D341Med (cell line): ENCODE measurements at places on chromosomes 12 and 14.

DNA sequence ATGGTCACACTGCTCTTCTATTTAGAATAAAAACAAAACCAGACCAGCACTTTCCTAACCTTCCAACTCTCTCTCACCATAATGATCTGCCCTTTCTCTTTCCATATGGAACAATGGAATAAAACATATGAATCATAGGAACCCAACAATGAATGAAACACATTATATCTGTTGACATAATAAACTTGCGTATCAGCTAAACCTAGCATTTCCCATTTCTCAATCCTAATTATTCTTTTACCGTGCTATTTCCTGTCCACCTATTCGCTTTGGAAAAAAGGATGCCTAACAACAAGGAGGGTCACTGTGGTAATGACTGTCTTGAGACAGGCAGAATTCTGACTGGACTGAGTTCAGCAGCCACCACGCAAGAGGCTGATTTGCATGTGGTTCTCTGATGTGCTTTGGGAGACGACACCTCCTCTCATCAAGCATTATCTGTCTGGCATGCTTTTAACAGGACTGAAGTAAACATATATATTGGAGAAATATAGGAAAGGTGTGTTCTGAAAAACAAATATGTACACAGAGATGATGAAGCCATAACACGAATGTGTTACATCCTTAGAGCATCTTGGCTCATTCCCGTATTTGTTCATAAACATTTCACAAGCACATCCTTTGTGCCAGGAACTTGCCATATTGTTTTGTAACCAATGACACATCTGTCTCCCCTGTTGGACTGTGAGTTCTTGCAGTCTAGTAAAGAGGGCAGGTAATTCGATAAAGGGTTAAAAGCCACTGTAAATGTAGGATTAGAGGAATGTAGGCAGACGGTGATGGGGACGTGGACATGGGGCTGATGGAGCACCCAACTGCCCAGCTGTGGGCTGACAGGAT, 87.7 kb downstream of the PTPRB start:
- no peak for DNase-seq

- DNase-seq, result no peak
Measured at GRCh38 chr14:24861083-24861630, 188.8 kb downstream of the STXBP6 start.

GRCh38 chr12:46664761-46665287, 161.0 kb downstream of the SLC38A4 start:
- DNase-seq, result no peak

GRCh38 chr12:124876171-124876570, 12.5 kb upstream of the SCARB1 start:
- no peak for DNase-seq

- DNase-seq, result peak; percentile 63
Measured at GRCh38 chr12:32201976-32202375, 95.3 kb downstream of the BICD1 start.

DNA sequence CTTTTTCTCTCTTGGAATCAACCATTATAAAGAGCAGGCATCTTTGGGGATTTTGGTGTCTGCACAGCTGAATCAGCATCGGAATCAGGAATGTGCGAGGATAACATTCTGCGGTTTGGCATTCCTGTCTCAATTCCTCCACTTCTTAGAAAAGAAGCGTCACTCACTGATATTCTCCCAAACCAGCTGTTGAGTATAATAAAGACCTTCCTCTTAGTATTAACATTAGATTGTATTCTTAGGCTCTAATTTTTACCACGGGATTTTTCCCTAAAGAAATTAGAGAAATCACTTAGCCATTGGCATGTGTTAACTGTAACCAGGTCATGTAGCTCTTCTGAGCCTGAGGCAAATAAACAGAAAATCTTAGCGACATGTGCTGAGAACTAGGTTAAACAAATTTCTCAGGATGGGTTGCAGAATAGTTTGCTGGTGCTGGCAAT, 128.7 kb downstream of the TMX1 start:
- DNase-seq, result no peak

GRCh38 chr14:20631880-20632389, 9.6 kb downstream of the OR6S1 start:
- DNase-seq, result peak; percentile 44

GRCh38 chr14:102571478-102572042, 20.9 kb upstream of the RCOR1 start:
- no peak for DNase-seq

- DNase-seq, result no peak
Measured at GRCh38 chr12:84506282-84506681, 406.3 kb downstream of the SLC6A15 start.

- no peak for DNase-seq
Measured at GRCh38 chr14:68704736-68705720, 87.8 kb downstream of the ZFP36L1 start.

GRCh38 chr12:101969-102878, 35.7 kb downstream of the IQSEC3 start:
- DNase-seq, result no peak

GRCh38 chr12:119011231-119011630, 29.9 kb downstream of the SRRM4 start:
- DNase-seq, result no peak

DNA sequence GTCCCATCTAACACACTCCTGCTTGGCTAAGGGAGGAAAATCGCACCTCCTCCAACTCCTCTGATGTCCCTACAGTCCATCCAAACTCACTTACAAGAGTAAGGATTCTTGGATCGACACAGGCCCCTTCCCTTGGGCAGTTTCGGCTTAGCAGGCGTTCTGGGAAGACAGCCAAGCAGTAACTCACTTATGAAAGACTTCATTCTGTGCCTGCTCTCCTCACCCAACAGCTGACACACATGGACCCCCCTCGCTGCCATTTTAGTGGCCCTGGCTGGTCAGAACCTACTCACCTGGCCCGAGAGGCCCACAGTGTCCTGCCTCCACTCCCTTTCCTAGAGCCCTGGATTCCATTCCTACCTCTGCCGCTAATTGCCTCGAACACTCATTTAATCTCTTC, 52.3 kb upstream of the BCL2L14 start:
- DNase-seq, result no peak

DNA sequence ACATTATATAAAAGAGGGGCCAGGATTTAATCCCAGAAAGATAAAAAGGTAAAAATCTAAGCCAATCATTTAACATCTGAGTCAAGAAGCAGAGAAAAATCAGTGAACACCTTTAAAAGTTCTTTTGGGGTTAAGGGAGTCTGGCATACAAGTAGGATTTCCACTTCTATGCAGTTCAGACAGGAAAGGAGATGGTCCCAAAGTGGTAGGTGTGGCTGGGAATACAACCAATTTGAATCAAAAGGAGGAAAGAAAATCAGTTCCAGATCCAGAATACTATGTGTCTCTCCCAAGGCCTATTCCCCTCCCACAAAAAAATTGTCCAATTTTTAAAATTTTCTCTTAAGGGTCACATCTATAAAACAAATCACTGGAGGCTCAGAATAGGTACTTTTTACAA, 167.4 kb downstream of the PHLDA1 start:
- DNase-seq, result no peak

DNA sequence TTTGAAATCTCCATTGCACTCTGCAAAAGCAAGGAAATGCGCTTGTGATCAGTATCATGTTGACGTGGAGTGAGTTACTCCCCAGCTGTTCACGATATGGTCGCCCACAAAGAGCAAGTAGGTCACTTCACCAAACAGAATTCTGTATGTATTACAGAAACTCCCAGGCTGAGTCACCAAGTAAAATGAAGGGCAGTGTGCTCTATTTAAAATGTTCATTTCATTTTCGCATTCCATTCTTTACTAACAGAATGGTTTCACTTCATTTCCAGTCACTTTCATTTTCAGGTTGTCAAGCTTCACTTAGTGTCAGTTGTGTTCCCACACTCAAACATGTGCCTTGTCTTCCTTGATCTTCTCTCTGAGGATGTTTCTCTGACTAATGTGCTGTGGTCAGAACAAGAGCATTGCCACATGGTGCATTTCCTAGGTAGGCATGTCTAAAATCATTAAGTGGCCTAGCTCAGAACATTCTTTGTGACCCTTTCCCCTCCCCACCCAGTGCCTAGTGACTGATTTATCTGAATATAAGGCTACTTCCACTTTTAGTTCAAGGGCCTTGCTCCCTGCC, 391.2 kb downstream of the RAD51B start:
- no peak for DNase-seq

DNA sequence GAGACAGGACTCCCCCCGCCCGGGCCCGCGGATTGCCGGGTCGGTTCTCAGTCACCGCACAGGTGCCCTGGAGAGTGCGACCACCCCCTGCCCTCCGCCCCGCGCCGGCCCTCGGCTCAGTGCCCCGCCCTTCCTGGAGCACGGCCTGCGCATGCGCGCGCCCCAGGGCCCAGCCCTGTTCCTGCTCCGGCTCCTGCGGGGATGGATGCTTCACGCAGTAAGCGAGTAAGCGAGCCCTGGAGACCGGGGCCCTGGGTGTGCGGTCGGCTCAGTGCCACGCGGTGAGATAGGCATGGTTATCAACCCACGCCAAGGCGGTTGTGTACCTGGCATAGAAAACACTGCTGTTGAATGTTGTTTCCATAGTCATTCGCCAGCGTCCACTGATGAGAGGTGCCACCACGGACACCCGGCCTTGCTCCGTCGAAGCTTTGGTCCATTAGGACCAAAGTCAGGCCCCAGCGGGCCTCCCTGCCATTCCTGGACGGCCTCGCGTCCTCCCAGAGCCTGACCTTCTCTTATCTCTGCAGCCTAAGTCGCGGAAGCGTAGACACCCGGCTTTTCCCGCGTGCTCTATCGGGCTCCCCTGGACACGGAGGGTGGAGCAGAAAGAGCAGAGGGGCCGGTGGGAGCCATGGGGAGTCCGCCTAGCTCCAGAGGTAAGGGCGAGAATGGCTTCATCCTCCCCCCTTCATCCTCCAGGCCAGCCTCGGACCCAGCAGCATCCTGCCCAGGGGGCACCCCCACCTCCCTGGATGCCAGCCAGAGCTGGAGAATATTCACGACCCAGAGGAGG, 90.6 kb downstream of the PAPOLA start:
- no peak for DNase-seq

- no peak for DNase-seq
Measured at GRCh38 chr12:27984275-27984674, 11.7 kb upstream of the PTHLH start.

DNA sequence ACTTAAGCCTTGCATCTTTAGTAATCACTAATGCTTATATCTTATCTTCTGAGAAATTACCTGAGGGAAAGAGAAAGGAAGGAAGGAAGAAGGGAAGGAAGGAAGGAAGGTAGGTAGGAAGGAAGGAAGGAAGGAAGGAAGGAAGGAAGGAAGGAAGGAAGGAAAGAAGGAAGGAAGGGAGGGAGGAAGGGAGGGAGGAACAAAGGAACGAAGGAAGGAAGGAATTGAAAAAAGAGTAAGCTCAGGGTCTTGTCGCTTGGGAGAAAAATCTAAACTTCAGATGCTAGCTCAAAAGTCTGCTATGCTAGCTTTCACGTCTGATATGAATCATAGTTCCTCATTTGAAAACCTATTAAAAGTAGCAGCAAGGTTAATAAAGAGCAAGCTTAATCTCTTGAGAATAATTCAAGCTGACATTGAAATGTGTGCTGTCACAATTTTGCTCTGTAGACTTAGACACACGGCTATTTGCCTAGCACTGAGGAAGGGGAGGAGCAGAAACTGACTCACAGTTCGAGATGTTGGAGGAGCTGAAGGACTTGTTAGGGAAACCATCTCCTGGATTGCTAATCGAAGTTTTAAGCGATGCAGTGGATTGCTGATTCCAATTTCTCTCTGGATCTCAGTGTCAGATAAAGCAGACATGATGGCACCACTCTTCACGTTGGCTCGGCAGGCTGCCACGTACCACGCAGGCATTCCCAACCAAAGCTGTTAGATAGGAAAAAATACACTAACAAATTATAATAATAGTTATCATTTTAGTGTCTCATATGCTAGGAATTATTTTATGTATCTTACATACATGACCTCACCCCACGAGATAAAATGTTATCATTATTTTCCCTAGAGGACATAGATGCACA, 216.7 kb downstream of the ACSS3 start:
- DNase-seq, result no peak

- no peak for DNase-seq
Measured at GRCh38 chr12:93922583-93923006, 225.8 kb upstream of the PLXNC1 start.

- DNase-seq, result no peak
Measured at GRCh38 chr12:113088971-113089756, 32.6 kb downstream of the DTX1 start.

- DNase-seq, result no peak
Measured at GRCh38 chr12:73362666-73363065, 1090.5 kb downstream of the TRHDE start.

- no peak for DNase-seq
Measured at GRCh38 chr12:132471011-132471857, 18.7 kb upstream of the FBRSL1 start.

DNA sequence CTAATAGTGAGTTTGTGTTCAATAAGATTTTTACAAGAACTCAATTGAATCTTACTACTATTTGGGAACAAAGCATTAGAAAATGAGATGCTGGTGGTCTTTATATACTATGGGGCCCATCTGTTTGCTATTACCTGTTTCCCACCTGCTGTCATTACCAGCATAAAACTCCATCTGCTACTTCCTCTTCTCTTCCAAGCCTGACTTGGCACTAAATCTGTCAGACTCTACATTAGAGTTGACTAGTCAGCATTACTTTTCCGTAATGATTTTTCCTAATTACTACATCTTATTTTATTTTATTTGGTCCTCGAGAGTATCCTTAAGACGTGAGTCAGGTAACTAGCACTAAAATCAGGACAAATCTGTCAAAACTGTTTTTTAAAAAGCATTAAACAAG, 68.1 kb upstream of the KRR1 start:
- no peak for DNase-seq

GRCh38 chr14:54715811-54716210, 148.9 kb downstream of the SAMD4A start:
- DNase-seq, result no peak

DNA sequence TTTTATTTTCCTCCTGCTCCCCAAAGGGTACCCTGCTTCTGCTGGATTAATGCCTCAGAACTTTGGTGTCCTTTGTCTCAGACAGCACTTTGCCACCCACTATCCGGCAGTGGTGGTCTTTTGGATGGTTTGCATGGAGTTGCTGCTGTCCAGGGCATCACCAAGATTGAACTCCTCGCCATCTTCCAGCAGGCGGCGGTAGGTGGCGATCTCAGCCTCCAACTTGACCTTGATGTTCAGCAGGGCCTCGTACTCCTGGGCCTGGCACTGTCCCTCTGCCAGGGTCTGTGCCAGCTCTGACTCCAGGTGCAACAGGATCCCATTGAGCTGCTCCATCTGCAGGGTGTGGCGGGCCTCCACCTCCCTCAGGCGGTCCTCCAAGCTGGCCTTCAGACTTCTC, 9.4 kb upstream of the NOPCHAP1 start:
- DNase-seq, result no peak

GRCh38 chr12:132525833-132526455, 36.0 kb downstream of the FBRSL1 start:
- no peak for DNase-seq

DNA sequence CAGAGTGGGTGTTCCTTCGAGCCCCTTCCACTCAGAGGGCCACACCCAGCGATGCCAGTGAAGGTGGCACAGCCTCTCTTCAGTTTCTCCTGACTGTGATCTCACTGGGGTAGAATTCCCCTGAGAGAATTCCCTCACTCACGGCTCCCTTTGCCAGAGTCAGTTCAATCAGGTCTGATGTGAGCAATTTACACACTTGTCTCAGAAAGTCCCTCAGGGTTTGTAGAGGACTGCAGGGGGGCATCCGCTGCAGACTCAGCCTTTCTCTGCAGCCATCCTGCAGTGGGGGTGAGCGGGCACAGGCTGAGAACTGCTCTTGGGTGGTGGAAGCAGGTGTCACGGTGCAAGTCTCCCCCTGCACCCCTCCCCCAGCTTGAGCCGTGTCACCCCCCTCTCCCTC, 205.4 kb upstream of the PRMT8 start:
- no peak for DNase-seq
